Right atrium auricular region (tissue), 2 donors: ENCODE measurements at places on chromosomes 4 and X.

DNA sequence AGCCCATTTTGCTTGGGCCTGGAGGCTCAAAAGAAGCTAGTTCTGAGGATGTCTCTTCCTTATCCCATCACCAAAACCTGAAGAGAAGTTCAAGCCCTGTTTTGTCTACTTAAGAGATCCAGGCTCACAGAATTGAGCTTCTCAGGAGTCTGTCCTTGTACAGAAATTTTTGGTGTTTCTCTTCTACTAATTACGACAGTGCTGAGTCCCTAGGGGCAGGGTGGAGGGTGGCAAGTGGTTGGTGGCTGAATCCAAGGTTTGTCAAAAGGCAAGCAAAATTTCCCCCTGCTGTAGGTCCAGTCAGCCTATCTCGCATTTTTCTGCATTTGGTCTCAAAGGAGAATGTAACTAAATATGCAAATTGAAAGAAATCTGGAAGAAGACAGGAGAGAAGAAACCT lies 377.9 kb downstream of the SMARCA1 start:
- no peaks in the 10 kb centered on the region for H3K27me3 ChIP-seq
- DNase-seq, result no peak
- no peak overlapping the region for H3K4me3 ChIP-seq
- H3K36me3 ChIP-seq, result no peaks in the 10 kb centered on the region
- no peaks in the 10 kb centered on the region for H3K4me1 ChIP-seq

DNA sequence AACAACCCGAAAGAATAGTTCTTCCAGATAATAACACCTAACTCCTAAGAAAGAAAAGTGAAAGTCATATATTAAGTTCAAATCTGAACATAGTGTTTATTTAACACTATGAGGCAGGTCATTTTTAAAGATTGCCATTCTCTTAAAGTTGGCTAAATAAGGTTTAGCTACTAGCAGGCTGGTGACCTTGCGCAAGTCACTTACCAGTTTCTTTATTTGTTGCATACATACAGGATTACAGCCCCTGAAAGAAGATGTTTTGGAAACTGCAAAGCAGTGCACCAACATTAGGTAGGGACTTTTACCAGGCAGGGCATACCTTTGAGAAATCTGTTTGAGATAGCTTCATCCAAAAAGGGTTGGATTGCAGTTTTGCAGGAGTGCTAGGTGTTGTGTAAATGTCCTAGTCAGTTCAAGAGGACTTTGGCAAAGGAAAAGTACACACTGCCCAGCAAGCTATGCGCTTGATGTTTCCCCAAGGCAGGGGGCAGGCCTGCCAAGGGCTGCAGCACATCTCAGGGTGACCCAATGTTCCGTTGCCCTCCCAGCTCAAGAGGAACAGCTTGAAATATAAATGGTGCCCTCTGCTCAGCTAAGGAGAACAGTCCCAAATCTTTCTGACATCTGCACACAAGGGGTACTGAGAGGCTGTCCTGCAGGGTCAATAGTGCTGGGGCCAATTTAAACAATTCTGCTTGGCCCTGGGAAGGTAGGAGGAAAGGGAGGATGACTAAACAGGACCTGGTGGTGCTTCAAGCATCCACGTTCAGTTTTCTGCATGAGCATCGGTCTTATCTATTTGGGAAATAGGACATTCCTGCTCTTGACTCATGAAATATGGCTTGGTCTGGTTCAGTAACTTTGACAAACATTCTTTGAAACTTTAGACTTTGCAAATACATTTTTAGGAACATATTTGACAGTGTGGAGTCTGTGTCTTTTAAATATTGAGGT lies 130.8 kb downstream of the COL4A6 start:
- H3K4me3 ChIP-seq, result no peak overlapping the region
- DNase-seq, result no peak
- no peaks in the 10 kb centered on the region for H3K27me3 ChIP-seq
- no peak overlapping the region for H3K27ac ChIP-seq
- no peaks in the 10 kb centered on the region for H3K36me3 ChIP-seq

DNA sequence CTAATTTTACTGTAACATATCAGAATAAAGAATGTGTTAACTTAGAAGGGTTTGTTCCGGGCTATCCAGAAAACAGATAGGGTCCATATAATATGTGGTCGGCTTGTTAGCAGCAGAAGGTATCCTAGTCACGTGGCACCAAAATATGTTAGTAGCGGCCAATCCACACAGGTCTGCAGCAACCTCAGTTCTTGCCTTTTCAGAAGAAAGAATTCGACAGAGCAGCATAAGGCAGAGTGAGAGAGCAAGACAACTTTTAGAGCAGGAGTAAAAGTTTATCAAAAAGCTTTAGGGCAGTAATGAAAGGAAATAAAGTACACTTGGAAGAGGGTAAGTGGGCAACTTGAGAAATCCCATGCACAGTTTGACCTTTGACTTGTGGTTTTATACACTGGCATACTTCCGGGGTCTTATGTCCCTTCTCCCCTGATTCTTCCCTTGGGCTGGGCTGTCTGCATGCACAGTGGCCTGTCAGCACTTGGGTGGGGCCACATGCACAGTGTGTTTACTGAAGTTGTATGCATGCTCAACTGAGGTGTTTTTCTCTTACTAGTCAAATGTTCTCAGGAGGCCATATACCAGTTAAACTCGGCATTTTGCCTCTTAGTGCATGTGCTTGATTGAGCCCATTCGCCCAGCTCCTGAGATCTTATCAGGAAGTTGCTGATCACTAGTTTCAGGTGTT lies 37.0 kb upstream of the ABCG2 start:
- DNase-seq, result no peak
- no peaks in the 10 kb centered on the region for H3K36me3 ChIP-seq
- no peak overlapping the region for H3K27ac ChIP-seq
- H3K27me3 ChIP-seq, result no peaks in the 10 kb centered on the region

DNA sequence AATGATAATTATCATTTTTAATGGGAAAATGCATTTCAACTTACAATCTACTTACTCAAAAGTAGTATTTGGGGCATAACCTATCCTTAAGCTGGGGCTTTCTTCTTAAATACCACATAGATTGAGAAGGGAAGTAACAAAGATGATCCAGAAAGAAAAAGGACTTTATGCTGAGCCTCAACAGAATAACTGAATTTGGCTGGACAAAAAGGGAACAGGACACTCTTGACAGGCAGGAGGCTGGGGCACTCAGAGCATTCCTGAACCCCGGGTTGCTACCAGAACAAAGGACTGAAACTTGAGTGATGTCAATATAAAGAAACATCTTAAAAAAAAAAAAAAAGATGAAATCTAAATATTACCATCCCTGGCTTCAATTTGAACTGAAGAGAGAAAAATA lies 23.9 kb downstream of the RELL1 start:
- no peak overlapping the region for H3K4me3 ChIP-seq
- no peaks in the 10 kb centered on the region for H3K36me3 ChIP-seq
- DNase-seq, result no peak
- no peaks in the 10 kb centered on the region for H3K4me1 ChIP-seq
- peak overlapping the region; percentile 60 for H3K27ac ChIP-seq

DNA sequence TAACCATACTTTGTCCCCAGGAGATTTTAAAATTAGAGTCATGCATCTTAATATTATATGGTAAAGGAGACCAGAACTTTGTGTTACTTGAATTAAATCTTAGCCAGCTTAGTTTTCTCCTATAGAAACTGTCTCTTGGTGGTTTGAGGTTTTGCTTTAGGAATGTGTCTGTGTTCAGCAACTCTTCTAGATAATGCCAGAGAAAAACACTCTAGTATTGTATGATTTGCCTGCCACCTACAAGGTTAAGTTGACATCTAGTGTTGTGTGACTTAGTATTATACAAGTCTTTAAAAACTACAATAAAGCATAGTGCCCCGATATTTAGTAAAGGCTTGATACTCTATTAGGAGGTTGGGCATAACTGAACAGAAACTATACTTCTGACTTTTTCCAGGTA lies 2.1 kb downstream of the UGT8 start:
- no peaks in the 10 kb centered on the region for H3K36me3 ChIP-seq
- H3K27ac ChIP-seq, result no peak overlapping the region
- peaks cover 23% of the 10 kb centered on the region for H3K4me1 ChIP-seq

- no peaks in the 10 kb centered on the region for H3K4me1 ChIP-seq
- no peak for DNase-seq
- H3K27me3 ChIP-seq, result no peaks in the 10 kb centered on the region
- H3K27ac ChIP-seq, result no peak overlapping the region
- no peaks in the 10 kb centered on the region for H3K36me3 ChIP-seq
- no peak overlapping the region for H3K4me3 ChIP-seq
Measured at GRCh38 chrX:5180135-5180741, 1048.4 kb downstream of the NLGN4X start.

DNA sequence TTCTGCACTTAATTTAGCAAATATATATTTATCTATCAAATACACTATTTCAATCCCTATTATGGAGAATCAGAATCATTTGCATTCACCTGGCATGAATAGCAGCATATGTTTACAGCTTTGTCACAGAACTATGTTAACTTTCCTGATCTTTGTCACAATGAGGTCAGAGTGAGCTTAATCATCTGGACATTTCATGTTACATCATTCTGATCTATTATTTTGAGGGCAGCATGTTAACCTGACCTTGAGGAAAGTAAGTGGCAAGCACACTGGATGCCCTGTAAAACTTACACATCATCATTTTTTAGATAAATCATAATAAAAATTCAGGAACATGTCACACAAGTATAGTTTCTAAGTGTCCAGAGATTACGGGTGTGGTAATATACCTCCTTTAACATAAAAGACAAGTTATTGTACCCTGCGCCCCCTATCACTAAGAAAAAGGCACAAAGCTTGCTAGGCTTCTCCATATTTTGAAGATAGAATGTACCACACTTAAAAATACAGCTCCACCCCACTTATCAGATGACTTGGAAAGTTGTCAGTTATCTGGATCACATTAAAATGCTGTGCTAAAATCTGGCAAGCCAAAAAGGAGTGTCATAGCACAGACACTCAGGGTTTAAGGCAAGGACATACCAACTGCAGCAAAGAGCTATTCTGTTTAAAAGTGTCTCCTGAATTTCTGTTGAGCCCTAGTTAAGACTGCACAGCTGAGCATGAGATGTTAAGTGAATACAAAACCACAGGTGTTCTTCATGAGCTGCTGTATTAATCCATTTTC lies 182.7 kb upstream of the FAT4 start:
- DNase-seq, result no peak
- H3K4me1 ChIP-seq, result no peaks in the 10 kb centered on the region
- H3K27ac ChIP-seq, result no peak overlapping the region
- H3K27me3 ChIP-seq, result no peaks in the 10 kb centered on the region
- H3K4me3 ChIP-seq, result no peak overlapping the region
- no peaks in the 10 kb centered on the region for H3K36me3 ChIP-seq

DNA sequence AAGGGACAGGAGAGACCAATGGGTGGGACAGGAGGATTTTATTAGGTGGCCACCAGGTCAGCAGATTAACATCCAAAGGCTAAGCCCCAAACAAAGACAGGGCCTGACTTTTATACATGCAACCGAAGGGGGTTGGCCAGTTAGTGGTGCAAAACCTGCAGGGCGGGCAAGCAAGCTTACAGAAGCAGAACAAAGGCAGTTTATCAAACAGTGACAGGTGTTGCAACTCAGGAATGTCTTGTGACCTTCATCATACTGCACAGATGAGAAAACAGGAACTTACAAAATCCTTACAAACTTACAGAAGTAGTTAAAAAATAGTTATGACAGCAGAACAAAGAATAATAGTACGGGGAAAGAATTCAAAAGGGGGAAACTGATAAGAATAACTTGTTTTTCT lies 708.1 kb downstream of the GLUD2 start:
- no peak overlapping the region for H3K4me3 ChIP-seq
- H3K27me3 ChIP-seq, result no peaks in the 10 kb centered on the region
- no peak overlapping the region for H3K27ac ChIP-seq
- no peak for DNase-seq
- no peaks in the 10 kb centered on the region for H3K36me3 ChIP-seq

- no peaks in the 10 kb centered on the region for H3K4me1 ChIP-seq
- no peak for DNase-seq
- no peak overlapping the region for H3K4me3 ChIP-seq
- no peaks in the 10 kb centered on the region for H3K36me3 ChIP-seq
- H3K27ac ChIP-seq, result no peak overlapping the region
Measured at GRCh38 chrX:13387666-13388494, 68.0 kb upstream of the ATXN3L start.

- H3K4me3 ChIP-seq, result no peak overlapping the region
- no peak for DNase-seq
- H3K4me1 ChIP-seq, result no peaks in the 10 kb centered on the region
- H3K27ac ChIP-seq, result no peak overlapping the region
- H3K36me3 ChIP-seq, result no peaks in the 10 kb centered on the region
Measured at GRCh38 chr4:169940460-169940859, 85.7 kb downstream of the MFAP3L start.

DNA sequence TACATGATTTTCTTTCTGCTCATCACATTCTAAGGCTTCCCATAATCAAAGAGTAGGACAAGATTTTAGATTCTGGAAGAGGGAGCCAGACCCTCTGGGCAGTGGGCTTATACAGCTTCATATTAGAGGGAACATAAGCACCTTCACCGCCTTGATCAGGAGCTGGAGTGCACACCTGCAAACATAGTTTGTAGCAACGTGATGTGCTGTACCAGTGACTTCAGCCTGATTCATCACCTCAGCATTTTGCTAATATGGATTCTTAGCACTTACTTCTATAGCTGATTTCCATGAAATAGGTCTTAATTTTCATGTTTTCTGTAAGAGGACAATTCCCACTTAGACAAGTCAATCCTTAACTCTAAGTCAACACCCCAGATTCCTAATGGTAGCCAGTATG lies 36.7 kb downstream of the PCDH18 start:
- H3K36me3 ChIP-seq, result no peaks in the 10 kb centered on the region
- H3K4me3 ChIP-seq, result no peak overlapping the region
- DNase-seq, result no peak
- no peaks in the 10 kb centered on the region for H3K27me3 ChIP-seq

- no peak overlapping the region for H3K27ac ChIP-seq
- no peaks in the 10 kb centered on the region for H3K4me1 ChIP-seq
- no peaks in the 10 kb centered on the region for H3K27me3 ChIP-seq
- no peak overlapping the region for H3K4me3 ChIP-seq
- no peaks in the 10 kb centered on the region for H3K36me3 ChIP-seq
Measured at GRCh38 chr4:146550161-146550560, 28.4 kb upstream of the SLC10A7 start.

DNA sequence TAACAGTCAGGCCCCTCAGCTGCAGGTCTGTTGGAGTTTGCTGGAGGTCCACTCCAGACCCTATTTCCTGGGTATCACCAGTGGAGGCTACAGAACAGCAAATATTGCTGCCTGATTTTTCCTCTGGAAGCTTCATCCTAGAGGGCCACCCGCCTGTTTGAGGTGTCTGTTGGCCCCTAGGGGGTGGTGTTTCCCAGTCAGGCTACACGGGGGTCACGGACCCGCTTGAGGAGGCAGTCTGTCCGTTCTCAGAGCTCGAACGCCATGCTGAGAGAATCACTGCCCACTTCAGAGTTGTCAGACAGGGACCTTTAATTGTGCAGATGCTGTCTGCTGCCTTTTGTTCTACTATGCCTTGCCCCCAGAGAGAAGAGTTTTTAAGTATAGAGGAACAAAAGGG lies 160.8 kb downstream of the DKK2 start:
- H3K27ac ChIP-seq, result no peak overlapping the region
- no peak overlapping the region for H3K4me3 ChIP-seq
- H3K4me1 ChIP-seq, result no peaks in the 10 kb centered on the region
- DNase-seq, result no peak

GRCh38 chr4:79852305-79852730 lies 220.7 kb downstream of the ANTXR2 start:
- no peak overlapping the region for H3K4me3 ChIP-seq
- H3K36me3 ChIP-seq, result no peaks in the 10 kb centered on the region
- H3K27me3 ChIP-seq, result no peaks in the 10 kb centered on the region
- no peaks in the 10 kb centered on the region for H3K4me1 ChIP-seq
- DNase-seq, result no peak
